ENCODE measurements at places on chromosomes 3 and 15.

- no peak for DNase-seq
These were observed 41.3 kb downstream of the FEZF2 start for GRCh38 chr3:62332017-62332416.

- no peak for DNase-seq
These were observed 2.0 kb downstream of the B2M start for GRCh38 chr15:44713006-44713966.

DNA sequence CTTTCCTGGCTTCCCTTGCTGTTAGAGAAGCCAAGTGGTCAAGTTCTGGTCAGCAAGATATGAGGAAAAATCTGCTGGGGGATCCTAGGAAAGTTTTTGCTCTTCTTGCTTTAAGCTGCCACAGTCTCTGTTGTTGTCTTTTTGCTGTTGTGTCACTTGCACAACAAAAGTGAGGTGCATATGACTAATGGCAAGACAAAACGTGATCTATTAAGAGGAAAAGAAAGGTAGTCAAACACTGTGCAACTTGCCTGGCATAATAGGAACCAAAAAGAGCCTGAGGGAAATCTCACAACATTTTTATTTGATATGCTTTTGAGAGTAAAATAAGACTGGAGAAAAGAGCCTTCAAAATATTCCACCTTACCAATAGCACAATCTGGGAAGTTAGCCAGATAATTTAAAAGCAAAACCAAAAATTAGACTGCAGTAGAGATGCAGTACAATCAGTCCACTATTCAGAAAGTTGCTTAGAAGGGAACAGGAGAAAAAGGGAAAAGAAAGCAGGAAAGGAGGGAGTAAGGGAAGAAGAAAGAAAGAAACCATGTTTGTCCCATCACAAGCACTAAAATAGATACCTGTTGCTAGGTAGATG is 110.0 kb upstream of the SLC4A7 start:
- no peak for DNase-seq

- no peak for DNase-seq
These were observed 82.2 kb upstream of the EPHA3 start for GRCh38 chr3:89025185-89025584.

DNA sequence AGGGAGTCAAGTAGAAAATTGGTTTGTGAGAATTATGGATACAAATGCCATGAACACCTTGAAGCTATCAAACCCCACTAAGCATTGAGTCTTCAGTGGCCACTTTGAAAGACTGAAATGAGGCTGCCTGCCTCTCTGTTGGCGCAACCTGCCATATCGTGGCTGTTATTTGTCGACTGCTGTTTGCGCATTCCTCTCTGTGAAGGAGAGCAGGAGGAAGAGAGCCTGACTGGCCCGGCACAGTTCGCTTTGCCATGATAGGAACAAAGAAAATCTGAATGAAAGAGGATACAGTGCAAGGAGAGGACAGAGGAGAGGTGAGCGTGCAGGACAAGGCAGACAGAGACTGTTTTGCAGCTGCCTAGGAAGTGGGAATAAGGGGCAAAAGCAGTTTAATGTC is 289.4 kb downstream of the RYR3 start:
- DNase-seq, result no peak

GRCh38 chr15:36499412-36500389 is 79.7 kb upstream of the CDIN1 start:
- no peak for DNase-seq

- no peak for DNase-seq
These were observed 1.8 kb upstream of the SH2D7 start for GRCh38 chr15:78090422-78091063.

DNA sequence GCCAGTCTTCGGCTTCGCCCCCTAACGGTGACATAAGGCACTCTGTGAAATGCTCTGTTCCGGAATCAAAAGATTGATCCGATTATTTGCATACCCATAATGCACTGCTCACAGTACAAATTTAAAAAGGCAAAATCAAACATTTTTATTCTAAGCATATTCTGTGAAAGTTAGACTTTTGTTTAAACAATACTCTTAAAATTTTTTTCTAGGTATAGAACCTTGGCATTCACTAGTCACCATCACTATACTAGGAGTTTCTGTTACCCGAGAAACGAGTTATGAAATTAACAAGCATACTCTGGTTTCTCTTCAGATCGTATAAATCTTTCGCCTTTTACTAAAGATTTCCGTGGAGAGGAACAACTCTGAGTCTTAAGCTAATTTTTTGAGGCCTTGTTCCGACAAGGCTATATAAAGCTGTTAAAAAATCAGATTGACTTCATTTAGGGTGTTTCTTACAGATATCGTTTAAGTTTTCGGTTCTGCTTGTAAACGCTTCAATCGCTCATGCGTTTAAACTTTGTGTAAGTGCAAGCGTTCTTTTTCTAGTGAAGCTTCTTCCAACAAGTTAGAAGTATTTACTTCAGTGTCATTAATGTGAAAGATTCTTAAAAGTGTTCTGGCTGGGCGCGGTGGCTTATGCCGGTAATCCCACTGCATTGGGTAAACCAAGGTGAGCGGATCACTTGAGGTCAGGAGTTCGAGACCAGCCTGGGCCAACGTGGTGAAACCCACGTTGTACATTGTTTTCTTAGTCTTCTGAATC is at the start of gene RNU5B-1:
Gene RNU5B-1 (plus strand): TSS at position 297 of the 769 bp plus-strand sequence.
- no peak for DNase-seq

DNA sequence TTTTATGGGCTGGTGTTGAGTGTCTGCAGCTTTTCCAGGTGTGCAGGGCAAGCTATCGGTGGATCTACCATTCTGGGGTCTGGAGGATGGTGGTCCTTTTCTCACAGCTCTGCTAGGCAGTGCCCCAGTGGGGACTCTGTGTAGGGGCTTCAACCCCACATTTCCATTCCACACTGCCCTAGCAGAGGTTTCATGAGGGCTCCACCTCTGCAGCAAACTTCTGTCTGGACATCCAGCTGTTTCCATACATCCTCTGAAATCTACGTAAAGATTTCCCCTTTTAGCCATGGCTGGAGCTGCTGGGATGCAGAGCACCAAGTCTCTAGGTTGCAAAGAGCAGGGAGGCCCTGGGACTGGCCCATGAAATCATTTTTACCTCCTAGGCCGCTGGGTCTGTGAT is 11.6 kb downstream of the RFX7 start:
- no peak for DNase-seq

- DNase-seq, result peak; percentile 88
These were observed 5.0 kb downstream of the GATA2 start for GRCh38 chr3:128487813-128488635.

GRCh38 chr3:4394048-4394447 is 73.0 kb downstream of the SUMF1 start:
- no peak for DNase-seq

GRCh38 chr3:144431134-144431533 is 459.5 kb downstream of the DIPK2A start:
- no peak for DNase-seq

GRCh38 chr3:10771486-10772270 is 44.4 kb upstream of the SLC6A11 start:
- no peak for DNase-seq

DNA sequence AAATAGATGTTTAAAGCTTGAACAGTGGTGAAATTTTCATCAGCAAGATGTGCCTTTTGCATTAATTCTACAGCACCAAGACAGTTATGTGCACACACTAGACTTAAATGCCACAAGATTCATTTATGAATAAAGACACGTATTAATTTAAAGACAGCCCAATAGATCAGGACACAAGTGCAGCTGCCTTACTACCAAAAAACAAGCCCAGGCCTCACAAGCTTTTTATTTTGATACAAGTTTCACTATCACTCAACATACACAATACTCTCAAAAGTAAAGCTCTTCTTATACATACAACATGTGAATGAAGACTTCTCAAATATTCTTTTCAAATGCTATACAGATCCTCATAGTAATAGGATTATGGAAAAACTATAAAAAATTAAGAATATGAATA is 2.4 kb downstream of the ACAP2 start:
- no peak for DNase-seq

DNA sequence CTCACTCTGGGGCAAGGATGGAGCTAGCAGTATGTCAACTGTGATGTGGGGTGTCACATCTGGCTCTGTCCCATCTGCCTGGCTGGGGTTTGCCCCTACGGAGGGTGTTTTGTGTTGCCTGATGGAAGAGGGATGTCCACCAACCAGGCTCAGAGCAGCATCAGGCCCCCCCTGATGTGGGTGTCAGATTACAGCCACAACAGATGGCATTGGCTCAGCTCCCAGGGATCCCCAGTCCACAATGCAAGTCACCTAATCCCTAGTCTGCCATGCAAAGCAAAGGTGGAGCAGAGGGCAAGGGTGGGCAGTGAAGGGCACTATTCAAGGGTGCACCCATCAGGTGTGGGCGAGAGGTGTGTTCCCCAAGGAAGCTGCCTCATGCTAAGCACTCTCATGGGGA is 48.9 kb upstream of the AMOTL2 start:
- DNase-seq, result no peak

DNA sequence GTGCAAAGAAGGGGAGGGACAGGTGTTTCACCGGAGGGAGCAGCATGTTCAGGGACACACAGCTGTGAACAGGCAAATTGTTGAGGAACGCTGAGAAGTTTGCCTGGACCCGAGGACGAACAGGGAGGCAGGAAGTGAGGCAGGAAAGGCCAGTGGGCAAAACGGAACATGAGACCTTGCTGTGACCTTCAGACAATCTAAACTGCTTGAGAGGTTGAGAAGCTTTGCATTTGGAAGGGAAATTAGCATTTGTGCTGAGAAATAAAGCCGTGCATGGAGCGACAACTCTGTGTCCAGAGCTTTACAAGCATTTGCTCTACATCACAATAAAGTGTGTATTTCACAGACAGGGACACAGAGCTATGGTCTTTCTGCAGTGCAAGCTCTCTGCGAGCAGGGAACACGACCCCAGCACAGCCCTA is 47.9 kb downstream of the CDC25A start:
- DNase-seq, result no peak

DNA sequence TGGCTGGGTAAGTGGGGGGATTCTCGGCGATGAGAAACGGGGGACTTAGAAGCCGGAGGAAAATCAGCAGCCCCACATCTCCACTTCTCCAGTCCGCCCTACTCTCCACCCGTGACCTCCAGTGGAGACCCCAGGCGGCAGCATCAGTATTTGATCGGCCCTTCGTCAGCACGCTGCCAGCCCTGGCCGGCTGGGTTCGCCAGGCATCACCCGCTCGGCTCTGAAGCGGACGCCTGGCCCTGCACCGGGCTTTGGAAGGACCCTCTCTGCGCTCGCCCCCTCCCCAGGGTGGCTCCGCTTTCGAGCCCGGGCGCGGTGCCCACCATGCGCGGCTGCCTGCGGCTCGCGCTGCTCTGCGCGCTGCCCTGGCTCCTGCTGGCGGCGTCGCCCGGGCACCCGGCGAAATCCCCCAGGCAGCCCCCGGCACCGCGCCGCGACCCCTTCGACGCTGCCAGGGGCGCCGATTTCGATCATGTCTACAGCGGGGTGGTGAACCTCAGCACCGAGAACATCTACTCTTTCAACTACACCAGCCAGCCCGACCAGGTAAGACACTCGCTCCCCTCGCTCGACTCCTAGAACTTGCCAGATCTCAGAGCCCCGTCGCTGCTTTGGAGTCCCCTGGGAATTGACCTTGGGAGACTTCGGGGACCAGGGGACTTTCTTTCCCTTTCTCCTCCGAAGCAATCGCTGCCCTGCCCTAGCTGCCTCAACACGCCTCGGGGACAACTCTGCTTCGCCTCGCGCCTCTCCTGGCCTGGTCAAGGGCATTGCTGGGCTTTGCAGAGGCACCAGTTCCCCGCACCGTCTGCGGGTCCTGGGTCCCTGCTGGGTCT is 561 bp downstream of the SIDT1 start:
- DNase-seq, result no peak

DNA sequence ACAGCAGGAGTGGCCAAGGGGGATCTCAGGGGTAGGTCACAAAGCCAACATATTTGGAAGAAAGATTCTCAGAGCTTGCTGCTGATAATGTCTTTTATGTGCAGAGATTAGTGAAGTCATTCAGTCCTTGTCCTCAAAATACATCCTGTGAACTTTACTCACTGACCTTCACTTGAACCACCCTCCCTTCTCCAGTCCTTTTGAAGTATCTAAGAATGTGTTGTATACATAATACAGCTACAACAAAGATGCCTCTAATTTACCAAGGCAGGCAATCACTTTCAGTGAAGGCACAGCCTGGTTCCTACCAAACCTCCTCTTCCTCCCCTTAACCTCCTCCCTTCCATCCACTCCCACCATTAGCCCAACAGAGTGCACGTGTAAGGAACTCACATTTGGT is 38.3 kb downstream of the ETV5 start:
- DNase-seq, result no peak

GRCh38 chr3:5690904-5691532 is 503.5 kb downstream of the EDEM1 start:
- no peak for DNase-seq

DNA sequence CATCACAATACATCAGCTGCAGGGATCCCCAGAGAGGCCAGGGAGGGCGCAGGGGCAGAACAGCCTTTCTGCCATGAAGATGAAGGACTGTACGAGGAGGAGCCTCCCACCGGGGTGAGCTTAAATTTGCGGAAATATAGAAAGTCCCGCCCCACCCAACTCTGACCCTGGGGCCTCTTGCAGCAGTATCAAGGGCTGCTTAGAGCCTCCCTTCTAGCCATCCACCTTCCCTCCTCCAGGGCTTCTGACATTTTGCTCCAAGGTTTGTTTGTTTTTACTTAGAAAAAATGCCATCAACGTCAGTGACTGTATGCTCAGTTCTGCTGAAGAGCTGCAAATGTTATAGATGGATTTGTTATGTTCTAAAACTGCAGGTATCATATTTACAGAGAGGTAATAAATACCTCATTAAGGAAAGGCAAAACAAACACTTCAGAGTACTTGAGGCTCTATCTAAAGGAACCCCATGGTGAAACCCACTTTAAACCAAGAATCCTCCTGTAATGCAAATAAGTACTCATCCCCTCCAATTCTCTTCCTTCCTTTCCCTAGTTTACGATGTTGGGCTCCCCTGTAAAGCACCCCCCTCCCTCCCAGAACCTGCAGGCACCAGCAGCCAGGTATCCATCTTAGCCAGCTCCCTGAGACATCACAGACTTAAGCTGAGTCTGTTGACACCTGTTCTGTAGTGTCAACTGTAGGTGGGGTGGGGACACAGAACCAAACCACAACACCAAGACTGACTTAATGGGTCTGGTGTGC is 30.5 kb downstream of the RFTN1 start:
- no peak for DNase-seq

- no peak for DNase-seq
These were observed 35.5 kb downstream of the CLSTN2 start for GRCh38 chr3:139970526-139970925.

GRCh38 chr3:188449421-188449820 is 295.5 kb downstream of the LPP start:
- no peak for DNase-seq

Measured in Right ventricle myocardium inferior (tissue), 1 donor.